ENCODE measurements at places on chromosomes 7 and 10.

- peak; percentile 72 for DNase-seq
Measured at GRCh38 chr10:68301790-68302502, 29.9 kb upstream of the HNRNPH3 start.

DNA sequence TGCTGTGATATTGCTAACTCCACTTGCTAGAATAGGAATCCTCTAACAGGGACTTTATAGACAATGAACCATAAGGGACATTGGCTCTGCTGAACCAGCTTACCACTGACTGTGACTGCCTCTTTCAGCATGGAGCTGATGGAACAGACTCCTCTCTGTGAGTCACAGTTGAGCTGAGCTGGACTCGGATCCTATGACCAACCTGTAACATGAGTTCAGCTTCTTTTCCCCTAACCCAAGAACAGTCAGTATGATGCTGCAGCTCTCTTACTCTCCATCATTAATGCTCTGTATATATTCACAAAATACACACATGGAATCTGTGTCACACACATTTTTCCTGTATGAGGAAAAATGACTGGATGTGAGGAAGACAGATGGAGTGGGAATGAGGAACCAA, 177.9 kb upstream of the BET1 start:
- DNase-seq, result peak; percentile 93

GRCh38 chr7:133980804-133981203, 146.3 kb upstream of the LRGUK start:
- no peak for DNase-seq

DNA sequence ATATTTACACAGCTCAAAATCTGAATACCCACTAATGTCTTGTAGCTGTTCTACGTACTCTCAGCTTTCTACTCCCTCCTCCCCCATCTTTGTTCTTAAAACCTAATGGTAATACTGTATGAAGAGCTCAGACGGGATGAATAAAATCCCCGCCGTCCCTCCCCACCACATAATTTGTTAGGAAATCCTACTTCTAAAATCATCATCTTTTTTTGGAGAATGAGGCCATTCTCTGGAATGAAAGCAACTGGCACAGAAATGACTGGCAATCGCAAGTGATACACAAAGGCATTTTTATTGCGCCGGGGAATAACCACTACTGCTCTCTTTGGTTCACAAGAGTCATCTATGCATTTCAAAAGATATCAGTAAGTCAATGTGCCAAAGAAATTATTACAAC, 27.3 kb downstream of the SLC35B4 start:
- DNase-seq, result no peak

DNA sequence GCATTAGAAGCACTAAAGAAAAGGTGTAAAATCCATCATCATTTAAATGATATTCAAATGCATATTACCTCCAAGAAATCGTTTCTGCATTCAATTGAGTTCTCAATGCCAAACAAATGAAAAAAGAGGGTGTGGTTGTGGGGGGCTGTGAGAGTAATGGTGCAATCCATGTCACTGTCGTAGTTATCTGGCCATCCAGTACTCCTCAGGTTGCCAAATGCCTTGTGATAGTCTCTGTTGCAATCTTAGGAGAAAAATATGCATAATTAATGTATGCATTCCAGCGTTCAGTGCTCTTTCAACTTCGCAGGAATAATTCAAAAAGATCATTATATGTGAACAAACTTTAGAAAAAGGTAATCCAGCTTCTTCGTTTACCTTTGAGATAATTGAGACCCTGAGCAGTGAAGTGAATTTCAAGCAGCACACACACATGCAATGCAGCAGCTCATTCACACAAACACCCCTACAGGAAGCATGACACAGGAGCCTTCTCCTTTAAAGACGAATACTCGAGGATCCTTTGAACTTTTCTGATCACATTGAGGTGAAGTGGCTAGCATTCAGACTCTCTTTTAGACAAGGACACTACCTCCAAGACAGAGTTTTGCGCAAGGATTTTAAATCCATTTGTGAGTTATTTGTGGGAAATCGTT, 73.4 kb downstream of the OR13A1 start:
- no peak for DNase-seq

- DNase-seq, result peak; percentile 4
Measured at GRCh38 chr10:8211631-8212030, 157.1 kb downstream of the GATA3 start.

DNA sequence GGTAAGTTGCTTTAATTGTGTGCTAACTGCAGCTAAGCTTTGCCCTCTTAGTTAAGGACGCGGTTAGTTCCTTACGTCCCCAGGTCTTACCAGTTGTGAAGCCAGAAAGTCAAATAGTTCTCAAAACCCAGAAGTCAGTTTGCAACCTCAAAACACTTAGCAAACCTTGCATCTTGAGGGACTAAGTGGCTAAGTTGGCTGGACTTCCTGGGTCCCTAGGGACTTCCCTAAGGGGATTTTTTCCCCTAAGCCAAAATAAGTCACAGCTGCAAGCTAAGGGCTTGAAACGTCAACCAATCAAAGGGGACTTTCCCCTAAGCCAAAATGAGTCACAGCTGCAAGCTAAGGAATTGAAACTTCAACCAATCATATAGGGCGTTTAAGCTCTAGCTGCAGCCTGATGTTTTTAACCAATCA, 36.2 kb upstream of the HECW1 start:
- no peak for DNase-seq

GRCh38 chr10:9823268-9823930, 1194.3 kb upstream of the CELF2 start:
- DNase-seq, result peak; percentile 28

DNA sequence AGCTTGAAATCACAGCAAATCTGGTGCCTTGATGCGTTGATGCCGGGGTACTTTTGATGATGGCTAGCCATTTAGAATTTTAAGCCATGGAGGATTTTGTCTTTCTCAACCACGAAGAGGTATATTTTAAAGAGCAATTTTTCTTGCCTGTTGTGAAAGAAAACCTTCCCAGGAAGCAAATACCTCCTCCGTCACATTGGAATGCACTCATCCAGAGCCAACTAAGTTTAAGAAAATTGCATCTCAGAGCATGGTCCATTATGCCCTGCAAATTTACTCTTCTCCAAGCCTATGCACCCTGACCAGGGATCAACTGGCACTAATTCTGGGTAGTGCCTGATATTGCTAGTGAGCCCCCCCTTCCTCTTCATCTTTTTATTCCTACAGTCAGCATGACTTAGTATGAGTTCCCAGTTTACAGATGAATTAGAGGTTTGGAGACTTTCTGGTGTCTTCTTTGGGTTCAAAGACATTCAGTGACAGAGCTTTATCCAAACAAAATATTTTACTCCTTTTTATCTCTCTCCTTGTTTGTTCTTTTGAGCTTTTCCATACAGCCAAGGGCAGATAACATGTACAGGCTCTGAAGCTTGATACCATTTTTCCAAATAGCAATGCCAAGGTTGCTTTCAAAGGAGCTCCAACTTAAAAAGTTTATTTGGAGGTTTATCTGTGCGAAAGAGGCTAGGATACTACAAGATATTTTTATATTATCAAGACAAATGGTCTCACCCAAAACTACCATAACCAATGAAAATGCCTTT, 56.6 kb upstream of the ANK3 start:
- DNase-seq, result peak; percentile 41

GRCh38 chr10:116169782-116170445, 103.1 kb downstream of the GFRA1 start:
- no peak for DNase-seq

GRCh38 chr7:146412781-146413180, 296.2 kb downstream of the CNTNAP2 start:
- no peak for DNase-seq

DNA sequence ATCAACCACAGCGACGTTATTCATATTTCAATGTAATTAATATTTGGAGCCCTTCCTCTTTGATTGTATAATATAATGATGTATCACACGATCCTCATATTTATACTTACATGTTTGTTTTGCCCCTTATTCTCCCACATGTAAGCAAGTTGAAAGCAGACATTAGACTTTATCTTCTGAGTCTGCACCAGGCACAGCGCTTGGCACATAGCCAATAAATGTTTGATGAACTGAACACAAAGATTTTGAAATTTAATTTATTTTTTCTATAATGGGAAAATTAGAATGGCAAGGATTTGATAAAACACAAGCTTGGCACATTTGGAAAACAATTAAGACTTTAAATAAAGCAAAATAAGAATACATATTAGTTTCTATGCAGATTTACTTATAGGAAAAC, 31.6 kb downstream of the ZFAND4 start:
- DNase-seq, result no peak

DNA sequence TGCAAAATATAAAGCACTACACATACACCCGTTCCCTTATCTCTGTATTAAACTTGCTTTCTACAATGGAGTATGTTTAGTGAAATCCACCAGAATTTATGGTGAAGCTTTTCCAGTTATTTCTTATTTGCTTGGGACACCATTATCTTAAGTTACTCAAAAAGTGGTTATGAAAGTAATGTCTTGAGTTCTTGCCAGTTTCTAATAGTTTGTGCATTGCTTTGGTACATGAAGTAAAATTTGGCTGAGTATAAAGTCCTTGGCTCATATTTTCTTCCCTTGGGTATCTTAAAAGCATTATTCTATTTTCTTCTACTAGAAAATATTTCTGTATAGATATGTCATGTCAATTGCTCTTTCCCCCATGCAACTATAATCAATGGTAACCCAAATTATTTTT, 85.2 kb downstream of the POLR1F start:
- peak; percentile 70 for DNase-seq

- no peak for DNase-seq
Measured at GRCh38 chr10:11511321-11511720, 100.1 kb downstream of the USP6NL start.

GRCh38 chr7:52670608-52671225, 364.7 kb upstream of the POM121L12 start:
- DNase-seq, result no peak

GRCh38 chr7:86975449-86975848, 84.0 kb downstream of the ELAPOR2 start:
- DNase-seq, result no peak

DNA sequence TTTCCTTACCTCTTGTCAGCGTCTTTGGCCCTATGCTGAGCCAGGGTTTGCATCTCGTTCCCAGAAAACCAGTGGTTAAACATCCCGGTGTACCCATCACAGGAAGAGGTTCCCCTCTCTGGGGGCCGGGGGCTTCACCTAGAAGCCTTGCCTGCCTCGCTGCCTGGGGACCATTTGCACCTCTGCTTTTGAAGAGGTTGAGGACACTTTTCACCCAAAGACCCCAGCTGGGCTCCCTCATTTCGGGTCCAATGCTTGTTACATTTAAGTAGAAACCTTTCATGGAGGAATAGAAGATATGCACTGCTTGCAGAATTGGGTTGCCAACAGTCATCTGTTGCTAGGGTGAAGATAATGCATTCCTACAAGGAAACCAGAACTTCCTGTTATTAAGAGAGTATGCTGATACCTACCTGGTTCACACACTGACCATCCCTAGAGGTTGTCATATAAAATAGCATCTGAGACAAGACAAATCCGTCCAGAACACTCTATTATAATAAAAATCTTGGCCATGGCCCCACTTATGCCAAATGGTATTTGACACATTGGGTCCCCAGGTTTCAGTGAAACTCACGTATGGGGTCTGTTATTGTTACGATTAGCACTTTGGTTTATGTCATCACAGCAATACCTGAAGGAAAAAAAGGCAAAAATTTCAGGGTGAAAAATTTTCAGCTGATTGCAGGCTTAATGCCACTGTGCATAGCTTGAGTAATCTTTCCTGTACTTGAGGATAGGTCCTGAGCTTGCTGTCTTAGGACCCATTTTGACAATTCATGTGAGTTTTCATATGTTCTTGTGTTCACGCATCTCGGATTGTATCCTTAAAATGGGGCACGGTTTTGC, 917 bp downstream of the ZNF365 start:
- peak; percentile 29 for DNase-seq

- no peak for DNase-seq
Measured at GRCh38 chr7:70805360-70805759, 326.6 kb upstream of the GALNT17 start.

DNA sequence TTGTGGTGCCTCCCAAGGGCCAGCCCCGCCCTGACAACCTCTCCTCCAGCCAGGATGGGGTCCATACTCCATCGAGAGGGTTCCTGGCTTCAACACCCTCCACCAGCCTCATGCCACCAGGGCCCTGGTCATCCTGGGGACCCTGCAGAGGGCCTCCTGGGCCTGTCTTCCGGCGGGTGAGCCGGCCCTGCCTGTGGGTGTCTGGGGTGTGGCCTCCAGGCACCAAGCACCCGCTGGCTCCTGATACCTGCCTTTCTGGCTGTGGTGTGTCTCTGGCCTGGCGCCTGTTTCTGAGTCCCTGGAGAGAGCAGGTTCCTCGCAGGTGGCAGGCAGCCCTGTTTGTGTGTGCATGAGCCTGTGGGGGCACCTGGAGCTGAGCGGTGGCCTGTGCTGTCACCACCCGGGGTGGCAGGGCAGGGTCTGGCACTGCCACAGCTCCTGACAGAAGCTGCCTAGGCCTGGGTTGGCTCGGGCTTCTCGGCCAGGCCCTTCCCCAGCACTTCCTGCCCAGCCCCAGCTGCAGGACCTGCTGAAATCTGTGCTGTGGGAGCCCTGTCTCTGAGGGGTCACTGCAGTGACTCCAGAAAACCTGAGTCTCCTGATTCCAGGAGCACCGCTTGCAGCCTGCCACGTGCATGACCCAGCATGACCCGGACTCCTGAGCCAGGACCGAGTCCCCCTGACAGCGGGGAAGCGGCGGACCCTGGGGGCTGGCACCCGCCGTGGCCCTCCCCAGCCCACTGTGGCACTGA, 18.4 kb downstream of the ADAM8 start:
- DNase-seq, result no peak

DNA sequence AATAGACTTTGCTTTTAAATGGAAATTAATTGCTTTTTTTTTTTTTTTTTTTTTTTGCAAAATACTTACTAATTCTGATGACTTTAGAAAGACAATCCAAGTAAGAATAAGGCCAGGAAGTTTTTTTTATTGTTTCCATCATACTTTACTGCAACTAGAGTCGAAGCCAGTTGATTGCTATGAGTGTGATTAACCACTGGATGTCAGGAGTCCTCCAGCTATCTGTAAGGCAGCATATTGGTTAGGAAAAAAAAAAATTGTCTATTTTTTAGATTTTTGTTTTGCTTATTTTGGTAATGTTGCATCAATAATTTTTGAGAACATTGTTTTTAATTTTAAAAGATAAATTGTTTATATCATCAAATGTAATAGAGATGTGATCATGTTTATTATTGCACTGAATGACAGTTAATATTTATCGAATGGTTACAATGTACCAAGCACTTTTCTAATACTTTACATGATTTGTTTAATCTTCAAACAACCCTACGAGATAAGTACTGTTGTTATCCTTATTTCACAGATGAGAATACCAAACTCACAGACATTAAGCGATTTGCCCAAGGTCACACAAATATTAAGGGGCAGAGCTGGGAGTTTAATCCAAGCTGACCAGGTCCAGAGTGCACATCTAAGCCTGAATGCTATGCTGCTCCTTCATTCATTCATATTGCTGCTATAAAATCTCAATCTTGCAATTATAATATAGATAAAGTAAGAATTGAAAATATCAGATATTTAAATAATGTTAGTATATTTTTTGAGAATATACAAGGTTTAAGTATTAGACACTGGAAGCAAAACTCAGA, 19.9 kb upstream of the LMOD2 start:
- DNase-seq, result peak; percentile 76
